ENCODE measurements at places on chromosomes 3 and 15.

- DNase-seq = no peak
These were observed 9.1 kb upstream of the SCG3 start for GRCh38 chr15:51672155-51672687.

- no peak for DNase-seq
These were observed 618.1 kb downstream of the PYDC2 start for GRCh38 chr3:192079098-192079497.

DNA sequence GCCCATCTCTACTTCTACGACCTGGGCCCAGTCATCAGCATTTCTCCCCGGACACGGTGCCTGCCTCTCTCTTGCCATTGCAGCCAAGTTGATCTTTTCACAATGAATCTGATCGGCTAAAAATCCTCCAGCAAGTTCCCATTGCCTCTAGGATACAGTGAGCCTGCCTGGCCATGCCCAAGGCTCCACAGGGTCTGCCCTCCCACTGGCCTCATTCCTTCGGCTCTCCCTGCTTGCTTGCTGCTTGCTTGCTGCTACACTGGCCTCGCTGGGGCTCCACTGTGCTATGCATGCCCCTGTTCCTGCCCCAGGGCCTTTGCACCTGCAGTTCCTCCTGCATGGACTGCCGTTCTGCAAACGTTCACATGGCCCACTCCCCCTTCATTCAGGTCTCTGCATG, 2.0 kb downstream of the ABTB1 start:
- DNase-seq = no peak

DNA sequence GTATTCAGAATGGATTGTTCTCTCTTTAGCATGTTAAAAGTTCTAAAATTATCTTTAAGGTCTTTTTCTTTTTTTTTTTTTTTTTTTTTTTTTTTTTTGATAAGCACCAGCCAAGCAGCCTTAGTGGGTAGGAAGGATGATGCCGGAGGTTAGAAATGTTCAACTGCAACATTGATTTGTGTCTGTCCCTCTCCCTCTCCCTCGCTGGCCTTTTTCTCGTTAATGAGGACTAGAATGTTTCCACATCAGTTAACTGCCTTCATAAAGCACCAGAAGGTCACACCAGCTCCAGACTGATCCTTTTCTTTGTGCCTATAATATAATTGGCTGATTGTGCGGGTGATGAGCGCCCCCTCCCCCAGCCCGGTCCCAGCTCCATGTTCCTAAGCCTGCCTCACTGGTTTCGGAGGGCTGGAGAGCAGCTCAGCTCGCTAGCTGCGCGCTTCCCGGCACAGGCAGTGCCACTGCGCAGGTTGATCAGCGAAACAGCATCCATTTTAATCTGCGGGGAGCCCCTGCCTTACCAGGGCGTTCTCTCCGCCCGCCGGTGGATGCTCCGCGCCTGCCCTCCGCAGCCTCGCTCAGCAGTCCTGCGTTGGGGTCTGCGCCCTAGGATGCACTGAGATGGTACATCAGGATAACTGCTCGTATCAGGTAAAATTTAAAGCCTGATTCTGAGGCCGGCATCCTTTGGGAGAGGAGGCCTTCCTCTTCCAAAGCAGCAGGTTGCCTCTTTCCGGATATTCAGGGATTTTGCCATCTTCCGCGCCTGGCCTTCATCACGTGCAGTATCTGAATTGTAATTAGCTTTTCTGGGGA, 148.9 kb upstream of the IL12A start:
- no peak for DNase-seq

All from CD4-positive, alpha-beta T cell treated with Interleukin-10 for 1 hour (primary cell).